ENCODE measurements at places on chromosomes 4 and X.

DNA sequence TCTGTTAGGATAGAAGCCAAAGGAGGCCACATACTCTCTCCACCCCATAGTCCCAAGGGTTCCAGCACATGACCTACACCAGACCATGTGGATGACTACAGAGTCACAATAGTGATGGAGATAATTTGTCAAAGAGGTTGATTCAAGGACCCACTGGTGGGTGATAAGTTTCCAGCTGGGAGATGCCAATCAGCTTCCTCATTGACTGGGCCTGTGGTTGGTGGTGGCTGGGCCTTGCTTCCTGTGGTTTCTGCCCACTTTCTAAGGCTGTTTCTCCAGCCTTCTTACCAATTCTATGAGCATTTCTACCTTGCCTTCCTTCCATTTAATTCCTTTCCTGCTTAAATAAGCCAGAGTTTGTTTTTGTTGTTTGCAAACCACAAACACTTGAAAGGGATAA, 95.5 kb upstream of the CPEB2 start:
- no peak for DNase-seq

DNA sequence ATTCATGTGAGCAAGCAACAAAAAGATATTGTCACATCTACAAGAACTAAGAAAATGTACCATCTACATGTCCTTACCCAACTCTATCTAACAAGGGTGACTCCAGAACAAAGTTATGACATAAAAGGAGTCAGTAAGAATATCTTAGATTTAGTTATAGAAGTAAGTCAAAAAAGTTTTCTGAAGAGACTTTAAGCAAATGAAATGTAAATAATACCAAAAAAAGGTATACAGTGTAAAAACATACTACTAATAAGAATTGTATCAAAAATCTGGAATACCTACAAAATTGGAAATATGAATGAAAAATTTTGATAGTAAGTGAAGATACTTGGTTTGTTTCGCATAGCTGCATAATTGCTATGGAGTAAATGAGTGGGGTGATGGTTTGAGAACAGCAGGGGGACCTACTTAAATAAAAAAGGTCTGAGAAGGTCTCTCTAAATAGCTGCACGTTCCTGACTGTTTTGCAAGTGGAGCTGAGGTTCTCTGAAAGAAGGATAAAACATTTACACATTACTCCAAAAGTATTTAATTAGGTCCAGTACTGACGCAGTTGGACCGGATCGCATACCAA, 51.0 kb upstream of the ENPP6 start:
- peak; percentile 34 for DNase-seq

GRCh38 chr4:39046249-39046648, 14.0 kb upstream of the TMEM156 start:
- DNase-seq, result peak; percentile 54

DNA sequence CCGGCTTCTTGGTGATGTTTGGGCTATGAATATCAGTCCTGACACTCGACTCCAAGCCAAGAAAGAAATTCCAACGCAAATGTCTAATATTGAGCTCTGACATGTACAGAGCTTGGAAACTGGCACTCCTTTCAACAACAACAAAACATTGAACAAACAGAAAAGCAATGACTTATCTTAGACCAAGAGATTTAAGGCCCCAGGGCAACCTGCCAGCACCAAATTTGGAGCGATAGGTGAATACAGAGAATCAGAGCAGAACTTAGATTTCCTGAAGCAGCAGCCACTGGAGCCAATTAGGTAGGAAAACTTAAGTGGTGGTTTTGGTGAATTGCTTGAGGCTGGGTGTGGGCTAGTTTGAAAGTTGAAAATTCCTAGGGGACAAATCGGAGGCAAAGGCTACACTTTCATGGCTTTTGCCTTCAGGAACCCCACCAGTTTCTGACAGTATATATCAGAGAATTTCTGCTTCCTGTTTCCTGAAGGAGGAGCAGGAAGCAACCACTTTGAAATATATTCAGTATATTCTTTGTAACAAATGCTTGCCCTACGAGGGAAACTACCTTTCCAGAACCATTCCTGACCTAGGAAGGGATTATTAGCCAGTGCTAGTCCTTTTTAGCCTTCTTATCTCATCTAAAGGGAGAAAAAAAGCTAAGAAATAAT, 10.1 kb upstream of the FMR1 start:
- no peak for DNase-seq

DNA sequence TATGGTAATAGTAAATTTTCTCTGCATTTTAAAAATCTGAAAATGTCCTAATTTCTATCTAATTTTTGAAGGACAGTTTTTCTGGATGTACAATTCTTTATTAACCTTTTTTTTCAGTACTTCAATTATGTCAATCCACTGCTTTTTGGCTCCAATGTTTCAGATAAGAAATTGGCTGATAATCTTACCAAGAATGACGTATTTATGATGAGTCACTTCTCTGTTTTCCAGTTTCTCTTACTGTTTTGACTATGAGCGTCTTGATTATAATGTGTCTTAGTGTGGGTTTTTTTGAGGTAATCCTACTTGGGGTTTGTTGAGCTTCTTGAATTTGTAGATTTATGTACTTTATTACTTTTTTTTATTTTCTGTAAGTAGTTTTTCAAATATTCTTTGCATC, 47.2 kb downstream of the UGT2B11 start:
- DNase-seq, result peak; percentile 20

GRCh38 chr4:52110171-52110570, 59.1 kb downstream of the SPATA18 start:
- peak; percentile 13 for DNase-seq

DNA sequence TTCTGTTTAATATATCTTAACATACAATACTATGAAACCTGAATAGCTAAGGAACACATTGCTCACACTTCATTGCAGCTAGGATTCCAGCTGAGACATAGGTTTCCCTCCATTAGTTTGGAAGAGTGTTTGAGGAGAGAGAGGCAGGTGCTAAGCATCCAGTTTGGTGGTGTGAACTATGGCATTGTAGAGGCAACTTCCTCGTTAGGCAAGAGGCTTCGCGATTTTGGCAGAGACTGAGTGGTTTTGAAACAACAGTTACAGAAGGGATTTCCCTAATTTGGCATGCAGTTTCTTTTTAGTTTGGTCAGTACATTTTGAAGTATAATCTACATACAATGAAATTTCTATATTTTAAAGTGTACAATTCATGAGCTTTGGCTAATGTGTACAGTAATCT, 117.1 kb upstream of the BMP3 start:
- peak; percentile 3 for DNase-seq

DNA sequence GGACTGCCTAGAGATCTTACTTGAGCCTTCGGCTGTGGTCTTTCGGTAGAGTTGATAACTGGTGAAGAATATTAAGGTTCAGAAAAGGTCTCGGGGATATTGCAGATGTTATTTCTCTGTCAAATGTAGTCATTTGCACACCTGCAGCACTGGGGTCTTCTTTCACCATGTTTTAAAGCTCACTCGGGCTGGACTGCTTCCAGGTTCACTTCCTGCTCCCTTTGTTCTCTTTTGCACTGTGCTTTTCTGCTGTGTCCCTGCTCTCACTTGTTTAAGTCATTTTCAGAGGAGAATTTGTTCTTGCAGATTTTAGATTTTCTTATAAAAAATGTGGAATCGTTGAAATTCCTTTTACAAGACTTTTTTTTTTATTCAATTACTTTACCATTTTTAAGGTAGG, 68.5 kb downstream of the BMPR1B start:
- peak; percentile 11 for DNase-seq

DNA sequence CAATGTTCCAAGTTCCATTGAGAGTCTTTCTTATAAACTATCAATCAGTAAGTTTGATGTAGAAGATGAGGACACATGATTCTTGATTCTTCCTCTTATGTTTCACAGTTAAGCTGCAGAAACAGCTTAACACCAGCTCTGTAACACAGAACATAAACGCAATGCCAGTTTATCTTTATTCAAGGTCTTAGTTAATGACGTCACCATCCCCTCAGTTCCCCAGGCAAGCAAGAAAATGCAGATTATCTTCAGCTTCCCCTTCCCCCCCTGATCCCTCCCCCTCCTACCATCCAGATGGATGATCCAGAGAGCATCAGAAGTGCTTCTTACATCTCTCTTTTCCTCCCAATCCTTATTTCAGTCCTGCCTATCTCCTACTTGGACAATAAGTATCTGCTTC, 4.4 kb upstream of the SH3RF1 start:
- DNase-seq, result peak; percentile 31

DNA sequence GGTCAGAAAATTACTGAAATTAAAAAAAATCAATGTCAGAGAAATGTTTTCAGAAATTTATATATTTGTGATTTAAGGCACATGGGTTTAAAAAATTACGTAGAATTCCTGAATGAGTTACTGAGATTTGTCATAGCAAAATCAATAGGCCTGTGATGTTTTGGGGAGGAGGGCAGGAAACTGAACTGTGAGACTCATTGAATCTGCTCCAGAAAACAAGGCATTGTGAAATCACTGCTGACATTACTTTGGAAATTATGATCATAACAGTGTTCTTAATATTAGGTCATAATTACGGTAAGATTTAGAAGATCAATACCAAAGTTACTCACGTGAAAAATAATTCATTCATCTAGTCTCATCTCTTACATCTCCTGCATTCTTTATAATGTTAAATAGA, 5.3 kb downstream of the FGF5 start:
- peak; percentile 58 for DNase-seq

- DNase-seq, result no peak
These were observed 128.9 kb downstream of the UGT8 start for GRCh38 chr4:114727461-114727860.

GRCh38 chr4:57344296-57344695, 234.1 kb upstream of the IGFBP7 start:
- DNase-seq, result no peak

DNA sequence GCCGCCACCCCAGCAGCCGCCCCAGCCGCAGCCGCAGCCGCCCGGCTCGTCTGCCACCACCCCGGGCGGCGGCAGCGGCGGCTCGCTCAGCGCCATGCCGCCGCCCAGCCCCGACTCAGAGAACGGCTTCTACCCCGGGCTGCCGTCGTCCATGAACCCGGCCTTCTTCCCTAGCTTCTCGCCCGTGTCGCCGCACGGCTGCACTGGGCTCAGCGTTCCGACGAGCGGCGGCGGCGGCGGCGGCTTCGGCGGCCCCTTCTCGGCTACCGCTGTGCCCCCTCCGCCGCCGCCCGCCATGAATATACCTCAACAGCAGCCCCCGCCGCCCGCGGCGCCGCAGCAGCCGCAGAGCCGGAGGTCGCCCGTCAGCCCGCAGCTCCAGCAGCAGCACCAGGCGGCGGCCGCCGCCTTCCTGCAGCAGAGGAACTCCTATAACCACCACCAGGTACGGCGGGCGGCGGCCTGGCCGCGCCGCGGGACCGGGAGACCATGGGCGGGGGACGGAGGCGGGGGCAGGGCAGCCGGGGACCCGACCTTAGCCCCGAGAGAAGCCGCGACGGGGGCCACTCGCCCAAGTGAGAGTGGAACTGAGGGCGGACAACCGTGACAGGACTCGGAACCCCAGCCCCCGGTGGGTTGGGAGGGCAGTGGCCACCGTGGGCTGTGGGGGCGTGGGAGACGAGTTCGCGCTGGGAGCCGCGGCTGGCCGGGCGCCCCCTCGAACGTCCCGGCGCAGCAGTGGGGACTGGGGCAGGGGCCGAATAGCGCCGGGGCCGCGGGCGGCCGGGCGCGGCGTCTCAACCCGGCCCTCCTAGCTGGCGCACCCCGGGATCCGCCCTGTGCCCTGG, 1.8 kb downstream of the CPEB2 start:
- no peak for DNase-seq

- DNase-seq, result no peak
These were observed 105.1 kb upstream of the GRPR start for GRCh38 chrX:16018291-16018690.

- DNase-seq, result no peak
These were observed 36.9 kb upstream of the GDPD2 start for GRCh38 chrX:70386235-70386634.

GRCh38 chrX:43717161-43717560, 61.1 kb downstream of the MAOA start:
- DNase-seq, result no peak

GRCh38 chr4:108276690-108277089, 108.0 kb upstream of the LEF1 start:
- DNase-seq, result no peak

DNA sequence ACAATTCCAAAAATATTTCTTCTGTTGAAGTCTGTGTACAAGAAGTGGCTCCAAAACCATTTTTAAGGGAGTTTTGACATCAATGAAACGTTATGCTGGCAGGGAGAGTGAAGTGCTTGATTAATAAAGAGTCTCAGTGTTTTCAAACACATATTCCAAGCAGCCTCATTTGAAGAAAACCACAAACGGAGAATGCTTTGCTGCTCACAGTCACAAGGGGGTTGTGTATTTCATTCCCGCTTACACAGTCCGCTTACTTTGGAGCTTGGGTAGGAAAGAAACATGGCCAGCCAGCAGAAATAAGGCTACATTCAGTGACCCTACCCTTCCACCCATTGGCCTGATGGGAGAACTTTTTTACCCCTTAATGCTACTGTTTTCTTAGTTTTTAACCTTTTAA, 586.2 kb downstream of the RAB28 start:
- DNase-seq, result no peak

GRCh38 chrX:151563449-151563848, at the start of gene PASD1:
Gene PASD1 (plus strand): TSS chrX:151563675. CDS start chrX:151601554, 37,879 bp downstream.
- no peak for DNase-seq

GRCh38 chr4:13912436-13912925, 285.0 kb upstream of the BOD1L1 start:
- no peak for DNase-seq

DNA sequence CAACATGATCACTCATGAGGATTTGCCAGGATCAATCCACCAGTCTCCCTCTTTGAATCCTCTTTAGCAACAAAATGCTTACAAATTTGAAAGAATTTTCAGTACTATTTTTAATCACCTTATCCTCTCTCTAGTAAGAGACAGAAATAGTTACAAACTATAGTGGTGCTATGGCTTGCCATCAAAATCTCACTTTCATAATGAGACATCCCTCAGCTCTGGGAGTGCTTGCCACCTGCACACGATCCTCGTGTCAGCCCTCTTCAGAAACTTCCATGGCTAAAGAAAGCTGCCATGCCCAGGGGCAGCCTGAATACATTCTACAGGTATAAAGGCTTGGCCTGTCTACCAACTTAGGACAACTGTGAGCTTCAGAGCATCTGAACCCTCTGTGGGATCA, 5.1 kb upstream of the DHX15 start:
- no peak for DNase-seq

DNA sequence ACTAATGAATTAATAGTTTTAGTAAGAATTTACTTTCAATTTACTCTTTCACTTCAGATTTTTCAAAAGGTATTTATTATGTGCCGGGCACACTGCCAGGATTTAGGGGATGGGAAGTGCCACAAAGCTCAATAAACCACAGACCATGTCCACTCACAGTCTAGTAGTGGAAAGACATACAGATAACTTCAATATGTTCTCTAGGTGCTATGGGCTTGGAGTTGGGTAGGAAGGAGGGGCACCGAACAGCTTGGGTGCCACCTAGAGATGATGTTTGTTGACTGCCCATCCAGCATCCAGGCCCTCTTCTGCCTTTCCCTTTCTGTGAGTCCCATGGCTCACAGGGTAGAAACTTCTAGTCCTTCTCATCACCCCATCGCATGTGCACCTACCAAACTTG, 17.8 kb downstream of the MFAP3L start:
- no peak for DNase-seq

- DNase-seq, result no peak
These were observed 23.2 kb upstream of the MRFAP1 start for GRCh38 chr4:6617246-6617645.

GRCh38 chrX:53768451-53768850, 81.9 kb upstream of the HUWE1 start:
- DNase-seq, result no peak

GRCh38 chr4:159543831-159544230, 441.0 kb downstream of the RAPGEF2 start:
- no peak for DNase-seq

Measured in fibroblast of pulmonary artery (primary cell).